ENCODE measurements at places on chromosomes 6 and 20. TPM values are rescaled to one million over a fixed set of nuclear protein-coding genes. Genes with fewer than 3 reads are reported as not detected.

DNA sequence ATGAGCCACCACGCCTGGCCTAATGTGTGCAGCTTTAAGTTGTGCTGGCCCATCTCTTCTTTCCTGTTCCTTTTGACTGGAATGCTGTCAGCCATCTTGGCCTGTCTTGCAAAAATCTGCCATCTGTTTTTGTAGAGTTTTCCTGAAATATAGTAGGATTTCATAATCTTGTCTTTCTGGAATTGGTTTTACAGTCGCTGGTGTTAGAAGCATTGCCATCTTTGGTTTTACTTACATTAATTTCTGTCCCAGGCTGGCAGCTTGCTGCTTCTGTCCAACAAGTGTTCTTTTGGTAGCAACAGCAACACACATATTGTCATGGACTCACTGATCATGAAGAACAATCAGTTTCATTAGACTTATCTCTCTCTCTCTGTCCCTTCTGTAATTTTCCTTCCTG is 29.1 kb upstream of the TULP1 start:
- no peak for DNase-seq
- no peaks in the 10 kb centered on the region for H3K36me3 ChIP-seq
- H3K27ac ChIP-seq = no peak overlapping the region
- no peaks in the 10 kb centered on the region for H3K4me1 ChIP-seq
- no peak overlapping the region for H3K4me3 ChIP-seq

GRCh38 chr20:10893321-10893720 is 219.5 kb upstream of the JAG1 start:
- no peaks in the 10 kb centered on the region for H3K4me1 ChIP-seq
- DNase-seq = no peak
- no peak overlapping the region for H3K27ac ChIP-seq
- H3K27me3 ChIP-seq = no peaks in the 10 kb centered on the region

GRCh38 chr6:53691667-53692133 is 26.1 kb upstream of the KLHL31 start:
- no peaks in the 10 kb centered on the region for H3K4me1 ChIP-seq
- H3K27me3 ChIP-seq = no peaks in the 10 kb centered on the region
- H3K4me3 ChIP-seq = no peak overlapping the region
- no peaks in the 10 kb centered on the region for H3K36me3 ChIP-seq
- no peak for DNase-seq

DNA sequence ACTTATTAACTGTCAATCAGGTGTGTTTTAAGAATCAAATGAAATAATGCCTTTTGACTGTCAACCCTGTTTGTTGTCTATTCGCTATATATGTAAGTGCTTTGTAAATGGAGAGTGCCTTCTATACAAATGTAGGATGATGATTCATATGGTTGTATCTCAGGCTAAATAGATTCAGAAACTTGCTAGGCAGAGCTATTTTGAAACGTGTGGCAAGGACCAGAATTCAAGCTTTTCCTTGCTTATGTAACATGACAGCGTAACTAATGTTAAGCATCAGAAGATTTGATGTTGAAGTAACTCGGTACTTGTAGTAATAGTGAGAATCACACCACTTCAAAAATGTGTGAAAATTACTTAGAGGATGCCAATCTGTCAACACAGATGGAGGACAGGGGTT is 3.4 kb downstream of the OGFRL1 start:
- DNase-seq = no peak
- peaks cover 22% of the 10 kb centered on the region for H3K36me3 ChIP-seq
- H3K27ac ChIP-seq = no peak overlapping the region

DNA sequence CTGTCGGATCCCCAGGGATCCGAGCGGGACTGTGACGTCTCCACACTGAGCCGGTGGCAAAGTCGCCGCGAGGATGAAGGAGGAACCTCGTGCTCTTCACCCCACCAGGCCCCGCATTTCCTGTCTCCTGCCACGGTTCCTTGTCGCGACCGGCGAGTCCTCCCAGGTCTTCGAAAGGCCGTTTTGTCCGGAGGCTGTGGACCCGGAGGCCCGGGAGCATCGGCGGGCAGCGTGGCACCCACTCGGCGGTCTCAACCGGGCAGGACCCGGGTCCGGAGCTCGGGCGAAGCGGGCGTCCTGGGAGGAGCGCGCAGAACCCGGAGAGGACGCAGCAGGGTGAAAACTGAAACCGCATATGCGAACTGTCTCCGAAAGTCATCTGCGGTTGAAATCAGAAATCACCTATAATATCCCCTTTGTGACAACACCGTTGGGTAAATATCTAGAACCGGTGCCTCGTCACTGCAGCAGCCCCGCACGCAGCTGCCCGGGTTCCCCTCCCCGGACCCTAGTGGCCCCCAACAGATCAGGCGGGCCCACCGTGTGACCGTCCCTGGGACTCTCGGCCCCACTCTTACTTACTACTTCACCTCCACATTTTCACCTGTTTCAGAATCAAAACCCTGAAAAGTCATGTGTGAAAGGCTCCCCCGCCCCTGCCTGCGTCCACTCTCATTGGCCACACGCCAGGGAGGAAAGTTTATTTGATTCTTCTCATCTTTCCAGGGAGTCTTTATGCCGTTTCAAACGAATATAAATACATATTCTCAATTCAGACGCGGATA is 3.1 kb upstream of the ULBP2 start:
- no peak overlapping the region for H3K27ac ChIP-seq
- no peaks in the 10 kb centered on the region for H3K36me3 ChIP-seq
- H3K27me3 ChIP-seq = peaks cover 71% of the 10 kb centered on the region
- H3K4me3 ChIP-seq = peak overlapping the region; percentile 50
- H3K4me1 ChIP-seq = peaks cover 45% of the 10 kb centered on the region
- DNase-seq = peak; percentile 33

- H3K27me3 ChIP-seq = no peaks in the 10 kb centered on the region
- H3K4me1 ChIP-seq = no peaks in the 10 kb centered on the region
- no peaks in the 10 kb centered on the region for H3K36me3 ChIP-seq
- no peak overlapping the region for H3K27ac ChIP-seq
Measured at GRCh38 chr6:167872538-167873210, 46.0 kb downstream of the AFDN start.

GRCh38 chr20:63775096-63775978 is 35.8 kb downstream of the SLC2A4RG start:
- no peaks in the 10 kb centered on the region for H3K36me3 ChIP-seq
- H3K27ac ChIP-seq = no peak overlapping the region
- H3K27me3 ChIP-seq = no peaks in the 10 kb centered on the region
- peak; percentile 8 for DNase-seq
- no peak overlapping the region for H3K4me3 ChIP-seq
- peaks cover 4% of the 10 kb centered on the region for H3K4me1 ChIP-seq

GRCh38 chr6:10534419-10534762 is 13.2 kb downstream of the GCNT2 start:
- H3K4me1 ChIP-seq = peaks cover 40% of the 10 kb centered on the region
- H3K27me3 ChIP-seq = no peaks in the 10 kb centered on the region
- no peak overlapping the region for H3K4me3 ChIP-seq
- no peak for DNase-seq

- H3K4me3 ChIP-seq = no peak overlapping the region
- H3K36me3 ChIP-seq = no peaks in the 10 kb centered on the region
- H3K27ac ChIP-seq = no peak overlapping the region
- no peak for DNase-seq
- H3K27me3 ChIP-seq = no peaks in the 10 kb centered on the region
- H3K4me1 ChIP-seq = no peaks in the 10 kb centered on the region
Measured at GRCh38 chr6:25842526-25842925, 10.7 kb upstream of the SLC17A1 start.

DNA sequence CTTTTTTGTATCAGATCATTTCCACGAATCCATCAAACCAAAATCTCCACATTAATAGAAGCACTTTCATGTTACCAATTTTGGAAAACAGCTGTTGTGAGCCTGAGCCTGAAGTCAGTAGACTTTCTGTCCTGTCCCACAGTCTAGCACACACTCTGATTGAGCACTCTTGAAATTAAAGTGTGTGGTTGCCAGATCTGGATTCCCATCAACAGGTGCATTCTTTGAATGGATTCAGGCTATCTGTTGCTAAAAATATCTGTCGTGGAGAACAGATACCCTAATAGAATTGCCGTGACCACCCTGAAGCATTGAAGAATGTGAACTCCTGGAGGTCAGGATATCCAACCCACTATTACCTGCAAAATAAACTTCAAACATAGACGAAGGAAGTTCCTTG is 73.3 kb downstream of the TFAP2A start:
- DNase-seq = no peak
- H3K27me3 ChIP-seq = no peaks in the 10 kb centered on the region
- no peak overlapping the region for H3K27ac ChIP-seq
- H3K4me3 ChIP-seq = no peak overlapping the region
- no peaks in the 10 kb centered on the region for H3K36me3 ChIP-seq
- no peaks in the 10 kb centered on the region for H3K4me1 ChIP-seq

DNA sequence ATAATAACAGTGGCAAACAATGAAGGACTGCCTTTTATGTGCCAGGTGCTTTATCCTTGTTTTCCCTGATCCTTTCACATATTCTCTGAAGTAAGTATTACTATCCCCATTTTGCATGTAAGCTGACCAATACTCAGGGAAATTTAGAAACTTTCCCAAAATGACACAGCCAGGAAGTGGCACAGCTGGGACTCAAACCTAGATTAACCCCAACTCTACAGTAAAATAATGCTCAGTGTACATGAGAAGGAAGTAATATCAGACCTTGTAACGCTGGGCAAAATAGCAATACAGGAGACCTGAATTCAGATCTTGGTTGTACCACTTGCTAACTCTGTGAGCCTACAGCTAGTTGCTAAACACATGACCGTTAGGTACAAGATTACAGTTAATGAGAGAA is 26.8 kb upstream of the NRSN1 start:
- no peak overlapping the region for H3K4me3 ChIP-seq
- no peak overlapping the region for H3K27ac ChIP-seq
- no peak for DNase-seq
- H3K27me3 ChIP-seq = no peaks in the 10 kb centered on the region

DNA sequence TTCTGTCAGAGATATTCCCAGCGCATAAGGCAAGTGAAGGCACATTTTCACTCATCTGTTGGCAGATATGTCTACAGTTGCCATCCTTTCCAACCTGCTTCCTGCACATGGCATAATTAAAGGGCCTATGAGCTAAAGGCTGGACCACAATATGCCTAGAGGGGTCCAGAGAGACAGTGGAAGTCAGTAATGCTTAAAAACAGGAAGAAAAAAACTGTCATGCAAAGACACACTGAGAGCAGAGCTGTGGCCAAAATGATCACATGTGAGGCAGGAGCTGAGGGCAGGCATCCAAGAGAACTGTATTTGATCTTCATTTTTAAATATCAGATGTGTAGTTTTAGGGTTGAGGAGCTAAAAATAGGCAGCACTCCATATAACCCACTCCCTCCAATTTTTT is 125.0 kb upstream of the BACH2 start:
- H3K4me3 ChIP-seq = no peak overlapping the region
- peaks cover 4% of the 10 kb centered on the region for H3K4me1 ChIP-seq
- H3K36me3 ChIP-seq = no peaks in the 10 kb centered on the region
- no peak for DNase-seq
- H3K27me3 ChIP-seq = no peaks in the 10 kb centered on the region
- H3K27ac ChIP-seq = no peak overlapping the region

DNA sequence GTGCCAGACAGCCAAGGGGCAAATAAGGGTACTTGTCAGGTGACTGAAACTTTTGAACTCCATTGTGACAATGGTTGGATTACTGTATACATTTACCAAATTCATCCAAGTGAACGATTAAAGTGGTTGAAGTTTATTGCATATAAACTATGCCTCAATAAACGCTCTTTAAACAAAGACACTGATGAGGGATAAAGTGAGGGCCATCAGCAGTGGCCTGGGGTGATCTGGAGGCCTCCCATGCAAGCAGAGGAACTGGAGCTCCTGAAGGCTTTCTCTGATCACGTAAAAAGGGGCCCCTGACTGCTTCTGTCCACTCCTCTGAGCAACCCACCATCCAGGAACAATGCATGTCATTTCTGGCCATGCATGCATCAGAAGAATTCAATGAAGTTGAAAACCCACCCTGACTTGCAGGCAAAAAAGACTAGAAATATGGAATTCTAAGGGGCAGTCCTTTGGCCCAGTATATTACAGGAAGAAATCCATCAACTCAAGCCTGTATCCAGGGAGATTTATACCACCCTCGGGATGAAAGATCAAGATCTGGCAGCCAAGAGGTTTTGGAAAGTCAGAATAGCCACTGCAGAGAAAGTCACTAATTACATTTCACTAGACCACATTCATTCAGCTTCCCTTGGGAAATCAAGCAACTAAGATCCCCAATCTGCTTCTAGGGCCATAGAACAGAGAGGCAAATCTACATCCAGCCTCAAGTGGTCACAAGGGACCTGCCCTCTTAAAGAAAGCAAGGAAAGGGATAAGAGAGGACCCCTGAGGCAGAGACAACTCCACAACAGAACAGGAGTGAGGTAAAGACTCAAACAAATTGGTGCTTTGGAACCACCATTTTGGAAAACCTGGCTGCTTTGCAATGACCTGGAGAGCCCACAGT is 31.7 kb upstream of the RAB22A start:
- H3K4me3 ChIP-seq = no peak overlapping the region
- H3K4me1 ChIP-seq = no peaks in the 10 kb centered on the region
- no peaks in the 10 kb centered on the region for H3K27me3 ChIP-seq
- H3K27ac ChIP-seq = no peak overlapping the region
- no peak for DNase-seq

DNA sequence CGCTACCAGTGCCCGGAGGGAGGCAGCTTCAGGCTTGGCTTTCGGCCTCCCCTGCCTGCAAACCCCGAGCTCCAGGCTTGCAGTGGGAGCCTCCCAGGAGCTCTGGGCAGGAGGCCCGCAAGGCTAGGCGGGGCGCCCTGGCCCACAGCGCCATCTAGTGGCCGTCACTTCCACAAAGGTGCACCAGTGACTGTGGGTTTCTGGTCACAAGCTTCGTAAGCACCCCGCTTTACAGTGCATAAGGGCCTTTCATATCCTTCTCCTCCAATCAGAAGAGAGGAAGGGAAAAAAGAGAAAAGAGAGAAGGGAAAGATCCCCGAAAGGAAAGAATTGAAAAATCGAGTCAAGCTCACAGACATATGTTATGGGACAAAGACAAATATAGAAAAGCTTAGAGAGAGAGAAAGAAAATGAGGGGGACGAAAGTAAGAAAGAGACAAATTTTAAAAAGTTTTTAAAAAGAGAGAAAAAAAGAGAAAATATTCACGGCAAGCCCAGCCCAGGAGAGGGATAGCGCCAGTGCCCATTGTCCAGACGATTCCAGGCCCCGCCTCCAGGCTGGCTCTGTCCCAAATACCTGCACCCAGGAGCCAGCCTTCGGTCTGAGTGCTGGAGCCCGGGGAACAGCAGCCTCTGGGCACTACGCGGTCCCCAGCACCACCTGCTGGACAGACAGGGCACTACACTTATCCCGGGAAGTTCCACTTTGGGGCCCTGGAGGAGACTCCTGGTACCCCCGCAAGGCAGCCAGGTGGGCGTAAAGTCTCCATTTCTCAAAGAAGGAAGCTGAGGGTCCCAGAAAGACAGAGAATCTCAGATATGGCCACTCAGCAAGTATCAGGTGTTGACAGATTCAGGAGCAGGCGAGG is 207.1 kb downstream of the PREX1 start:
- H3K4me1 ChIP-seq = peaks cover 19% of the 10 kb centered on the region
- peak; percentile 61 for DNase-seq
- no peak overlapping the region for H3K27ac ChIP-seq
- H3K4me3 ChIP-seq = peak overlapping the region; percentile 10
- H3K36me3 ChIP-seq = peaks cover 16% of the 10 kb centered on the region

- no peak for DNase-seq
- H3K27ac ChIP-seq = no peak overlapping the region
- H3K36me3 ChIP-seq = no peaks in the 10 kb centered on the region
- H3K4me3 ChIP-seq = no peak overlapping the region
- no peaks in the 10 kb centered on the region for H3K4me1 ChIP-seq
Measured at GRCh38 chr6:106733386-106733785, 104.0 kb downstream of the QRSL1 start.

Gene VNN1
- total RNA-seq = not detected

Gene PRKN
- 5.2 TPM for total RNA-seq

Gene SNX5
- 60.3 TPM for total RNA-seq

Gene LRRC1
- total RNA-seq = 0.78 TPM

Gene C6orf118
- not detected for total RNA-seq

All from CD4-positive, alpha-beta T cell (primary cell).